ENCODE measurements at places on chromosomes 5 and 9.
A peak's percentile ranks its signal among the peaks of the same experiment; 100 is the strongest.

- no peak for DNase-seq
Observed at GRCh38 chr5:42250-42649, 49.7 kb upstream of the PLEKHG4B start.

- DNase-seq = no peak
Observed at GRCh38 chr9:99253134-99253533, 31.1 kb downstream of the SEC61B start.

DNA sequence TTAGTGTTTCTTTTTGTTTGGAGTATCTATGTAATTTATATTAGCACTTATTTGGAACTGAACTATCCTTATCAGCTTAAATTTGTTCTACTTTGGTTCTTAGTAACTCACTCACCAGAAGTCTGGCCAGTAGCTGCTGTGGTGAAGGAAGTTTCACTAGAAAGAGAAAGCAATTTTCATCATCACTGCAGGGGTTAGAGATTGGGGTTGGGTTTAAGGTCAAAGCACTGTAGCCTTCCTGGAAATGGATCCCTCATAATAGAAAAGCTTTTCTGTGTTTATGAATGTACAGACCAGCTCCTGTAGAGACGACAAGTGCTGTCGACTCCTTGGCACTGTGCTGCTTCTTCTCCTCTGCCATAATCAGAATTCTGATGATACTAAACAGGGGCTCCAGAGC is 22.2 kb downstream of the MROH2B start:
- no peak for DNase-seq

GRCh38 chr9:34430843-34431437 is 27.4 kb downstream of the FAM219A start:
- DNase-seq = no peak

- DNase-seq = peak; percentile 35
Observed at GRCh38 chr9:120755810-120756434, 37.3 kb downstream of the FBXW2 start.

GRCh38 chr5:155368490-155368889 is 354.9 kb downstream of the KIF4B start:
- DNase-seq = no peak

GRCh38 chr5:84393969-84394368 is 9.3 kb upstream of the EDIL3 start:
- DNase-seq = no peak

GRCh38 chr5:76163111-76163628 is 80.0 kb downstream of the SV2C start:
- no peak for DNase-seq

- no peak for DNase-seq
Observed at GRCh38 chr5:61332851-61333320, 828 bp downstream of the ZSWIM6 start.

DNA sequence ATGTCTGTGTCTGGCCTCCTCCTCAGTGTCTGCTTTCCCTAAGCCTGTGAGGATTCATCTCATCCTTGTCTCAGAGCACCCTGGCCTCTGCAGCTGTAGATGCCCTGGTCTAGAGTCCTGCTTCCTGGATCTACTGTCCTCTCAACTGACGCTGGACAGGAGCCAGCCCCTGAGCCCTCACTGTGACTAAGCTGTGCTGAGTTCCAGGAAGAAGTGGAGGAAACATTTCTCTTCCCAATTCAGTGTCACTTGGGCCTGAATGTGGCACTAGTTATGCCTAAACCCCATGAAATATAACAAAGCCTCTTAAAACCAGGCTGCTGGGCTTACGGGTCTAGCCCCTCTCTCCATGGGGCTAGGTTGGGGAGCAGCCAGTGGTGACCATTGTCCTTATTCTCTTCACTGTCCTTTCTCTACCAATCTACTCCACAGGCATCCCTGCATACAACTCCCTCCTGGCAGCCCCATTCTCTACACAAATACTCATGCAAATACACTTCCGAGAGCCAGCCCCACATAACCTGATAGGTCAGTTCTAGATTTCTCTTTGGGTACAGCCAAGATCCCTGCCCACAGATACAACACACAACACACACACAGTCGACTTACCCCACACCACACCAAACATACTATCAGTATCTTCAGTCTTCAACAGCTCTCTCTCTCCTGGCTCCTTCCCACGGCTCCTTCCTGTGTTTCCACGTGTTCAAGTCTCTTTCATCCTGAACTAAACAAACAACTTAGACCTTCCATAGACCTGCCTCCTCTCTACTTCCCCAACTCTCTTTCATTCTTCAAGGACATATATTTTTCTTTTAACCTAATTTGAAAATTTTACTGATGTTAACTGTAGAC is 220.8 kb downstream of the SNX18 start:
- DNase-seq = no peak

- DNase-seq = no peak
Observed at GRCh38 chr9:109910671-109911518, 130.9 kb downstream of the PALM2AKAP2 start.

GRCh38 chr5:167823405-167823804 is 468.0 kb upstream of the WWC1 start:
- DNase-seq = no peak

DNA sequence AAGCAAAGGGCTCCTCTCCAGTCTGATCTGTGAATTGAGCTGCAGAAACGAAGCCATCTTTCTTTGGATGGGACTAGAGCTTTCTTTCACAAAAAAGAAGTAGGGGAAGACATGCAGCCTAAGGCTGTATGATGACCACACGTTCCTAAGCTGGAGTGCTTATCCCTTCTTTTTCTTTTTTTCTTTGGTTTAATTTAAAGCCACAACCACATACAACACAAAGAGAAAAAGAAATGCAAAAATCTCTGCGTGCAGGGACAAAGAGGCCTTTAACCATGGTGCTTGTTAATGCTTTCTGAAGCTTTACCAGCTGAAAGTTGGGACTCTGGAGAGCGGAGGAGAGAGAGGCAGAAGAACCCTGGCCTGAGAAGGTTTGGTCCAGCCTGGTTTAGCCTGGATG is 82.1 kb downstream of the PIK3R1 start:
- DNase-seq = no peak

All from stimulated activated CD4-positive, alpha-beta T cell treated with anti-CD3 and anti-CD28 coated beads, TNF-alpha, amount 100 ng/mL, for 1 hour (primary cell).